ENCODE measurements at places on chromosomes 1 and 21.

DNA sequence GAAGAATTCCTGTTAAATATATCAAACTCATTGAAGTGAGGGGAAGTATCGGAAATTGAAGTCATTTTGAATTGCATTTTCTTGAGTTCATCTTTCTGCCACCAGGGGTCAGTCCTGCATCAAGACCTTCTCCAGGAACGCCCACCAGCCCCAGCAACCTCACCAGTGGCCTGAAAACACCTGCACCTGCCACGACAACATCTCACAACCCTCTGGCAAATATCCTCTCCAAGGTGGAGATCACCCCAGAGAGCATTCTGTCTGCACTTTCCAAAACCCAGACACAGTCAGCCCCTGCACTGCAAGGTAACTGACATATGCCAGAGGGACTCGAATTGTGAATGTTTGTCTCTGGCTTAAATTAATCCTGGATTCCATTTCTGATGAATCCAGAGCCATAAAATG lies 22.8 kb upstream of the TARS2 start:
- no peak for DNase-seq

DNA sequence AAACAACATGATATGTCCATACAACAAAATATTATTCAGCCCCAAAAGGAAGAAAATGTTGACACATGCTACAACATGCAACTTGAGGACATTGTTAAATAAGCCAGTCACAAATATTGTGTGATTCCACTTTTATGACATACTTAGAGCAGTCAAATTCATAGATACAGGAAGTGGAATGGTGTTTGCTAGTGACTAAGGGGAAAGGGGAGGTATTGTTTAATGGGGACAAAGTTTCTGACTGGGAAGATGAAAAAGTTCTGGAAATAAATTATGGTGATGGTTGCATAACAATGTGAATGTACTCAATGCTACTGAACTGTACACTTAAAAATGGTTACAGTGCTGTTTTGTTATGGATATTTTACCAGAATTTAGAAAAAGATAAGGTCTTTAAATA lies 77.7 kb downstream of the RHOU start:
- DNase-seq = no peak

- no peak for DNase-seq
Observed at GRCh38 chr1:47713975-47714767, 276.3 kb downstream of the FOXD2 start.

DNA sequence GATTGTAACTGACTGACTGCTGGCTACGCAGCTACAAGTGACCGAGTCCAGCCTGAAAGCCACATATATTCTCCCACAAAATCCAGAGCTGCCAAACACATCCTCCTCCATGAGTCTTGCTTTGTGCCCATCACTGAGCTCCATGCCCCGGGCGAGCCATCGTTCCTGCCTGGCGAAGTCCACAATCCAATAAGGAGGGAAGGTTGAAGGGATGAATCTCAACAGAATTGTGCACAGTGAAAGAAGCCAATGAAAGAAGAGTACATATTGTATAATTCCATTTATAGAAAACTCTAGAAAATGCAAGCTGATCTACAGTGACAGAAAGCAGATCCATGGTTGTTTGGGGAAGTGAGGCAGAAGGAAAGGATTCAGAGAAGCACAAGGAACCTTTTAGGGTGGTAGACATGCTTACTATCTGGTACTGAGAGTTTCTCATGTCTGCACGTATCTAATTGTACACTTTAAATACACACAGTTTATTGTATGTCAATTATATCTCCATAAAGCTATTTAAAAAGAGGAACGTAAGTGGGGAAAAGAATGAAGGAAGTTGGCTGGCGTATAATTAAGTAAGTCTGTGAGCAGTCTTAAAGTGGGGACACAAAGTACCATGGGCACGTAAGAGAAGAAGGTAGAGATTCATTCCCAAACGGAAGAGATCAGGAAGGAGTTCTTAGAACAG lies 115.9 kb upstream of the JUN start:
- DNase-seq = no peak

- DNase-seq = no peak
Observed at GRCh38 chr1:207298186-207298585, 23.3 kb upstream of the CD55 start.

DNA sequence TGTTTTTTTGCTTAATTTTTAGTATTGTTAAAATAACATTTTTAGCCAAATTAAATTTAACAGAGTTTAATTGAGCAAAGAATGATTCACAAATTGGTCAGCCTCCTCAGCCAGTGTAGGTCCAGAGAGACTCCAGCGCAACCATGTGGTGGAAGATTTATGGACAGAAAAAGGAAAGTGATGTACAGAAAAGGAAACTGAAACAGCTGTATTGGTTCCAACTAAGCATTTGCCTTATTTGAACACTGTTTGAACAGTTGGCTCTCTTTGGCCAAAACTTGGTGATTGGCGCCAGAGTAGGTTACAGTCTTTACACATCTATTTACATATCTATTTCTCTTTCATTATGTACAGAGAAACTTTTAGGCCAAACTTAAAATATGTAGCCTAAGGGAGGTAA lies 19.4 kb downstream of the RPS6KC1 start:
- DNase-seq = no peak

- DNase-seq = no peak
Observed at GRCh38 chr1:110857964-110858948, 14.7 kb upstream of the CD53 start.

GRCh38 chr1:17611991-17612390 lies 72.5 kb downstream of the ARHGEF10L start:
- DNase-seq = no peak

GRCh38 chr21:41054018-41054578 lies 113.9 kb upstream of the BACE2 start:
- DNase-seq = no peak

GRCh38 chr1:4022715-4023114 lies 122.6 kb upstream of the C1orf174 start:
- DNase-seq = no peak

- DNase-seq = no peak
Observed at GRCh38 chr1:183327434-183328290, 90.5 kb downstream of the NMNAT2 start.

DNA sequence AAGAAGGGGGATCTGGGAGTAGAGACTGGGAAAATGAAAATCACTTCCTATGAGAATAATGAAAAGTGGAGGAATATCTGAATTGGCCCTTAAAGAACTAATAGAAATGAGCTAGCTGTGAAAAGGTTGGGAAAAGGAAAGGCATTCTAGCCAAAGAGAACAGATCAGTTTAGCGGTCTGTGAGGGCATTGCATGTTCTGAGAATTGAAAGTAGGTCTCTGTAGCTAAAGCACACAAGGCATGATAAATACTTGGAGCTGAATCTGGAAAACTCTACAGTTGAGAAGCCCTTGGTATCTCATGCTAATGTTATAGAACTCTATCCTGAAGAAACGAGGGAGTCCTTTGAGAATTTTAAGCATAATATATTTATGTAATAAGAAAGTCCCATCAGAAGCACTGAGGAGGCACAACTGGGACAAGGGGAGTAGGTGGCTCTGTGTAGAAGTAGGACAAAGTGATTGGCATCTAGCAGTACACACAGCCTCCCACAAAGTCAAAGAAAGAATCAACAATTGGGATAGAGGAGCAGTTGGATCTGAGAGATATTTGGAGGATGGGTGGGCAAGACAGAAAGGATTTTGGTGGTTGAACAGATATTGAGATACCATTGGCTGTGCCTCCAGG lies 78.7 kb downstream of the GREM2 start:
- no peak for DNase-seq

DNA sequence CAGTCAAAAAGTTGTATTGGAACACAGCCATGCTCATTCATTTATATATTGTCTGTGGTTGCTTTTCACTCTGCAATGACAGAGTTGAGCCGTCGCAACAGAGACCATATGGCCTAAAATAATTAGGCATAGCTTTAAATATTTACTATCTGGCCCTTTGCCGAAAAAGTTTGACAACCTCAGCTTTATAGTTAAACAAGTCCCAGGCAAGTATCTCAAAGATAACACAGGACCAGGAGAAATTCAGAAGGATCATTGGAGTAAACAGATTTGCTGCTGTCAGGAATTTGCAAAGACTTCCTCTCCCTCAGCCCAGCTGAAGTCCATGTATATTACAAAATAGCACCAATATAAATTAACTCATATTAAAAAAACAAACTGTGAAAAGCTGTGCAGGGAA lies 34.4 kb downstream of the NID1 start:
- DNase-seq = peak; percentile 23

DNA sequence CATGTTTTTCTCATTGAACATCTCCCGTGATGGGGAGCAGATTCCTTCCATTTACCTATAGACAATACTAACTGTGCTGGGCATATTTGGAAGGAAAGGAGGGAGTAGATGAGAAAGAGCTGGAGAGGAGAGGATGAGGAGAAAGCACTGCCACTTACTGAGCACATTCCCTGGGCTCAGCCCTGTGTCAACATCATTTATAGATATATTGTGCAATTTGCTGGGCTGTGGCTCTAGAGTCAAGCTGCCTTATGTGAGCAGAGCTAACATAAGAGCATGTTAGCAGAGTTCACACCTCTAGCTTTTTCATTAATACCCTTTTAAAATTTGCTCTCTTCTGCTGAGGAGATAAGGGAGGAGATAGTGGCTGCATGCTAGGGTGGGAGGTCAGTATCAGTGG lies 22.3 kb upstream of the CD53 start:
- DNase-seq = no peak

DNA sequence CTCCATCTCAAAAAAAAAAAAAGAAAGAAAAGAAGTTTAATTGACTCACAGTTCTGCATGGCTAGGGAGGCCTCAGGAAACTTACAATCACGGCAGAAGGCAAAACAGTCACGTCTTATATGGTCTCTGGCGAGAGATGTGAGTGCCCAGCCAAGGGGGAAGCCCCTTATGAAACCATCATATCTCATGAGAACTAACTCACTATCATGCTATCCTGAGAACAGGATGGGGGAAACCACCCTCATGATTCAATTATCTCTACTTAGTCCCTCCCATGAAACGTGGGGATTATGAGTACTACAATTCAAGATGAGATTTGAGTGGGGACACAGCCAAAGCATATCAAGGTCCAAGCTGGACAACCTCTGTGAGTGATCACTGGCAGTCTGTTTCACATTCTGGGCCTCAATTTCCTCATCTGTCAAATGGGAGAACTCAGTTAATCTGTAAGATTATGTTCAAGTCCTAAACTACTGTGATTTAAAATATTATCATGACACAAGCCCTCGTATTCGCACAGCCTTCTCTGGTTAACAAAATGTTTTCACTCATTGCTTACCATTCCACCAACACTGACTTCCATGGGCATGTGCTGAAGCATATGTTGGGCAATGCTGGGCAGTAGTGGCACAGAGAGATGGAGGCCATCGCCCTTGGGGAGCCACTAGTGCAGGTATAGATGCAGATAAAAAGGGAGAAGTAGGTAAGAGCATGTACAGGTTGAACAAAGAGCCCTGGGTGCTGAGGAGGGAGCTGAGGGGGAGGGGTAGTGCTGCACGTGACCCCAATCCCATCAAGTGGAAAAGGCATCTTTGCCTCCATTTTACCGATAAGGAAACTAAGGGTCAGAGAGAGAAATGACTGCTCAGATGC lies 46.2 kb upstream of the SLC2A1 start:
- DNase-seq = no peak
